ENCODE measurements at places on chromosomes 1 and 21. TPM values are rescaled to one million over a fixed set of nuclear protein-coding genes. Genes with fewer than 3 reads are reported as not detected.

GRCh38 chr1:153888533-153888932 is 34.2 kb downstream of the GATAD2B start:
- DNase-seq: no peak

GRCh38 chr1:169795687-169796086 is 980 bp upstream of the METTL18 start:
- no peak for DNase-seq

GRCh38 chr1:65292861-65293593 is 16.3 kb upstream of the DNAJC6 start:
- no peak for DNase-seq

GRCh38 chr1:26340047-26340481 is 13.9 kb downstream of the CRYBG2 start:
- no peak for DNase-seq

DNA sequence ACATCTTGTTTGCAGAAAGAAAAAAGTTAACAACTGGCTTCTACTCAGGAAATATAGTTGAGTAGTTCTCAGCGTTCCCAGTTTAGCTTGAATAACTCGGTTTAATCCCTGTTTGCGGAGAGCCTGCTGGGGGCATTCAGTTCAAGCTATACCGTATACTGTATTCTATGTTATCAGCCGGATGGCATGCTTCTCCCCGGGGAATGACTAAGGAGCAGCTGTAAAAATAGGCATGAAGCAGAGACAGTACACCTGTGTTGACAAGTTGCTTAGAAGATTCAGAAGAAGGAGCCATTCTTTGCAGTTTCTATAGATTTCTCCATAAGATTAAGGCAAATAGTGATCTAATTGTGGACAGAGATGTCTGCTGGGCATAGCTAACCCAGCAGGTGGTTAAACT is 267.8 kb upstream of the NCAM2 start:
- no peak for DNase-seq

- peak; percentile 37 for DNase-seq
Measured at GRCh38 chr1:36728051-36728450, 245.3 kb upstream of the CSF3R start.

DNA sequence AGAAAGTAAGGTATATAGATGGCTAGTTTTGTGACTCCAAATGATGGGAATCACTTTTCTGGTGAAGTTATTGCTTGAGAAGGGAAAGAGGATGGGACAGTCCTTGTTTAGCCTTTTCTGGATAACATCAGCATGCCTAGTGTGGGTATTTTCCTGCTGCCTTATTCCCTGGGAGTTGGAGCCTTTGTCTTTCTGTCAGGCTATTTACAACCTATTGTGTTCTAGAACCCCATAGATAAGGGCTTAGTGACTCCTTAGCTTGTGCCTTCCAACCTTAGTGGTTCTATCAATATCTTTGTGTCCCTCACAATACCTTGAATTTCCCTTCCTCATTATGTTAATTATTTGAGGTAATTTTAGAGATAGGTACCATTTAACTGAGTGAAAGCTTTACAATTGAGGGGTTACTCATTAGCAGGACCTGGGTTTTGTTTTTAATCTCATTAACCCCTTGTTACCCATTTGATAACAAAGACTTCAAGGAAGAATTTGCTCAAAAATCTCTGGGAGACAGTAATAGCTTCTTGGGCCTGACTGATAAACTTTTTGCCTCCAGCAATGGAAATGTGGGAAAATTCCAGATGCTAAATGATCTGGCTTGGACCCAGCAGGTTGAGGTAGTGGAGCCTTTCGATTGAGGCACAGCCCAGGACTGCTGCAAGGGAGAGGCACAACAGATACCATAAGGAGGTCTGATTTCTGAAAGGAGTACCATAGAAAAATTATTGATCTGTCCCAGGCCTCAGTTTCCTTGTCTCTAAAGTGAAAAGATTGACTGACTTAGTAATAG is 49.0 kb downstream of the CACHD1 start:
- DNase-seq: no peak

DNA sequence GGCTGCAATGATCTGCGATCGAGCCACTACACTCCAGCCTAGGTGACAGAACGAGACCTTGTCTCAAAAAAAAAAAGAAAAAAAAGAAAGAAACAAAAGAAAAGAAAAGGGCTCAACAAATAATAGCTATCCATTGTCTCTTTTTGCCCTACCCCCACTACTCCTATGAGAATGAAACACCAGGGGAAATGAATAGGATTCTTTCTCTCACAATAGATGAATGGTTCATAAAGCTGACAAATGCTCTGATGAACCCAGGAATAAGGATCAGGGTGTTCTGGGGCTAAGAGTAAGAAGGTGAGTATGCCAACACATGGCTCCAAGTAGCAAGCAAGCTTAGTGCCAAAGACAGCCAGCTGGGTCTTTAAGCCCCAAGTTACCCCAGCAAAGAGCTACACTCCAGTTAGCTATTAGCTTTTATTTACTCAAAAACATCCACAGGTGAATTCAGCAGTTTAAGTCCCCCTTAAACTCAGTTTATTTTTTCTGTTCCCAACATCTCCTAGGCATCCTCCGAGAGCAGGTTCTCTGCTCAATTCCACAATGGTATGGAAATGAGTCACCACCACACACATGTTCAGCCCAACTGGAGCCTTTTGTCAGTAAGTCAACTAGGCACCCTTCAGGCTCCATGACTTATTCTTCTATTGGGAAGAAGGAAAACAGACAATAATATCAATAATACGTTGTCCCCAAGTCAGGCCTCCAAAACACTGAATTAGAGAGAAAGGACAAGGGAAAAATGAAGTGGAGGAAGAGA is 4.2 kb downstream of the ADORA3 start:
- peak; percentile 25 for DNase-seq

DNA sequence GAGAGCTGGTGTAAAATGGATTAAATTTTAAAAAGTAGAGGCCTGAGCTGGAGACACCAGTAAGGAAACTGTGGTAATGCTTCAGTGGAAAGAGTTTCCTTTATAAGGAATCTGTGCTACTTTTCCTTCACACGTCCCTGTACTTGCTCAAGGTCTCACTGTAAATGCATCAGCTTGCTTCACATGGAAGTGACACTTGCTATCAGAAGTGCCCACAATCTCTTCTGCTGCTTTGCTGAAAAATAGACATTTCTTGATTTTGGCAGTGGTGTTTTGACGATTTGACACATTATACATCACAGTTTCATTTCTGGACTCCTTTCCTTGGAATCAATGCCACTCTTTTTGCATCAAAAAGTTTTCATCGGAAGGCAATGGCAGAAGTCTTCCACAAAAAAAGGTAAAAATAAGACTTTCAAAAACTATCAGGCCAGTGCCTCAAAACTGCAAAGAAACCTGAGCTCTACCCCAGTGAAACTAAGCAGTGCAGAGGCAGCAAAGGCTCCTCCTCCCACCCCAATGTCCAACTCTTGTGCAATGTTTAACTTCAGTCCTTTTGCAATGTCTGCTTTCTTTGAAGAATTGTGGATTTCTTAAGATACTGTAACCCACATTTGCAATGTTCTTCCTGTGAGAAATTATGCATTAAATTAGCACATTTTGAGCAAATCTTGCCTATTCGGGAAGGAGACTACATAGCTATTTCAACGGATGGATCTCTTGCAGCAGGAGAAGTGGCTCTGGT is 18.4 kb upstream of the TSPAN2 start:
- no peak for DNase-seq

DNA sequence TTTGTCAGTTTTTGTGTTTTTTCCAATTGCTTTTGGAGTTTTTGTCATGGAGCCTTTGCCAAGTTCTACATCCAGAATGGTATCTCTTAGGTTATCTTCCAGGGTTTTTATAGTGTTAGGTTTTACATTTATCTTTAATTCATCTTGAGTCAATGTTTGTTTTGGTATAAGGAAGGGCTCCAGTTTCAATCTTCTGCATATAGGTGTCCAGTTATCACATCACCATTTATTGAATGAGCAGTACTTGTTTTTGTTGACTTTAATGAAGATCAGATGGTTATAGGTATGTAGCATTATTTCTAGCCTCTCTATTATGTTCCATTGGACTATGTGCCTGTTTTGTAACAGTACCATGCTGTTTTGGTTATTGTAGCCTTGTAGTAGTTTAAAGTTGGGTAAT is 1233.1 kb downstream of the PLA2G4A start:
- no peak for DNase-seq

- no peak for DNase-seq
Measured at GRCh38 chr1:24803987-24804530, 58.8 kb downstream of the CLIC4 start.

DNA sequence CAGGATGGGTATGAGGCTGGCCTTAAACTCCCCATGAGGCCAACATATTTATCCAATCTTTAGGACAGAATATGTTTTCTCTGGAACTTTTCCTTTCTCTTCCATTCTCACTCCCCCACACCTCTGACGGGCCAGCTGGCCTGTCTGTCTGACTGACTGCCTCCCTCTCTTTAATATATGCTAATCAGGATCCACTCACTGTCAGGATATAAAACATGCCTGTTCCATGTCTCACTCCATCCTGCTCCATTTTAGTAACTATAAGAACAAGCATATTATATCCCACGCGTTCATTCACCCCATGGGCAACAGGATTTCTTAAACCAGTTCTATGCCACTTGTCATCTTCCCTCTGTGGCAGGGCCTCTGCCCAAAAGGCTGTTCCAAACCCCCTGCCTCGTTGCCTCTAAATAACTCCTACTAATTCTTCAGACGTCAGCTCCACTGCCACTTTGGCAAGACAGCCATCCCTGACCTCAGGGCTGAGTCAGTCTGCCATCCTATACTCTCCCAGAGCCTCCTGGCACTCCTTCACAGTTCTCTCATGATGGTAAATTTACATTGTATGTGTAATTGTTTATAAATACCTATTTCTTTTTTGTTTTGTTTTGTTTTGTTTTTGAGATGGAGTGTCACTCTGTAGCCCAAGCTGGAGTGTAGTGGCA is 84.3 kb upstream of the SPATA6 start:
- no peak for DNase-seq

GRCh38 chr1:230781594-230781993 is 34.4 kb downstream of the CAPN9 start:
- no peak for DNase-seq

GRCh38 chr1:71770121-71770520 is 512.2 kb downstream of the NEGR1 start:
- no peak for DNase-seq

DNA sequence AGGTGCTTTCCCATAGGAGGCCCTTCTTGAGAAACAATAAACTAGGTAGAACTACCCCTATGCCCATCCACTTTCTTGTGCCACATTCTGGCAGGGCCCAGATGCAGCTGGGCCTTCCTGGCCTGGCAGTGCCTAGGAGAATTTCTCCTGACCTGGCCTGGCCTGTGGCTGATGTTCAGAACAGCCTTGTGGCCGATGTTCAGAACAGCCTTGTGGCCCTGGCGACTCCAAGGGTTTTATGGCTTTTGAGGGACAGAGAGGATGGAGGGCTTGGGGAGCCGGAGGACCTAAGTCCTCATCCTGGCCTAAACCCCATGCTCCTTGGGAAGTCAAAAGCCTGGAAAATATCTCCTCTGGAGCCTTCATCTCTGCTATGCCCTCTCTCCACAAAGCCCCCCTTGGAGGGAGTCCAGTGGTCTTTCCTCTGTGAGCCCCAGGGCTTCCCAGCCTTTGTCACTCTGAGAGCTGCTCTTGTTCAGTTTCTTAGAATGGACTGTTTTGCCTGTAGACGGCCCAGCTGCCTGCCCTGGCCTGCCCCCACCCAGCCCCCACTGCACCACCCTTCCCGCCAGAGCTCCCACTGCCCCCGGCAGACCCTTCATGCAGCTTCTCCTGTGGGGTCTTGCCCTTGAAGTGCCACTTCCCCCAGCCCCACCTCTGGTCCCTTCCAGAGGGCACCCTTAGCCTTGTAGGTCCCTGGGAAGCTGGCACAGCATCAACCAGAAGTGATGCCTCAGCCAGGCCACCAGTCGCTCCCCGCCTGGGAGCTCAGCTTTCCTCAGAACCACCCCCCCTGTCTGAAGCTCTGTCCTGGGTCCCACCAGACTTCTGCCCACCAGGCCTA is 7.0 kb downstream of the GPR37L1 start:
- DNase-seq: no peak

Gene SPRR5
- total RNA-seq: not detected

Gene CAPN9
- total RNA-seq: not detected

Gene ALX3
- not detected for total RNA-seq

Gene RGS13
- total RNA-seq: 0.98 TPM

Gene CACNA1S
- not detected for total RNA-seq
